NCI-H187 treated with DMSO at 0.1 percent for 48 hours (cell line): ENCODE measurements at places on chromosomes 1 and 21.

- DNase-seq, result peak; percentile 87
Measured at GRCh38 chr21:42460391-42461184, 35.4 kb downstream of the RSPH1 start.

GRCh38 chr21:45975020-45975666 is 6.4 kb upstream of the COL6A1 start:
- DNase-seq, result no peak

DNA sequence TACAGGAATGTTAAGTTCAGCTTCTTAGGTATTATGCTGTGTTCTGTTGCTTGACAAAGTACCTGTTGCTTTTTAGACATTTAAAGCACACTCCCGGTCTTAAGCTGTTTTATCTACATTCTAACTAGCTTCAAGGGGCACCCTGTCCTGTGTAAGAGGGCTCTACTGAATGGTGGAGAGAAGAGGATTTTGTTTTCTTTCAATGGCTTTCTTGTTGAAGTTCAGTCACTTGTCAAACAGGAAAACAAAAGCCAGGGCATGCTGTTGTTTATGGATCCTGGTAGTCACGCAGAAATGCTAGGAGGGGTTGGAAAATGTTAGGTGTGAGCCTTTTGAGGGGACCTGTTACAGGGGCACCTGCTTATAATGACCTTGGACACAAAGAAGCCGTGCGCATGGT is 30.7 kb downstream of the PGM1 start:
- no peak for DNase-seq

DNA sequence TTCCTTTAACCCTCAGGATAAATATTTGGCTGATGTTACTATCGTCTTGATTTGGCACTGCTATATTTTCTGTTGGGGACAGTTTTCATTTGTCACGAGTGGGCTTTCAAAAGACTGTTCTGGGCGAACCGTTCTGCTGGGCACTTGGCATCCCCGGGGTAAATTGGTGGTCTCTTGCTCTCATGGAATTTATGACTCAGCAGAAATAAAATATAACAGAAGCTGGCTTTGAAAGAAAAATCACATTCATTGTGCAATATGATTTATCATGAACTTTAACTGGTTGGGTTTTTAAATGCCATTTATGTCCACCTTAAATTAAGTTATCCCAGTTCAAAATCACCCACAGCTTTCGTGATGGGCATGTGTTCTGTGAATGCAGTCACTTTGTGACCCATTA is 147.3 kb downstream of the KAZN start:
- no peak for DNase-seq

DNA sequence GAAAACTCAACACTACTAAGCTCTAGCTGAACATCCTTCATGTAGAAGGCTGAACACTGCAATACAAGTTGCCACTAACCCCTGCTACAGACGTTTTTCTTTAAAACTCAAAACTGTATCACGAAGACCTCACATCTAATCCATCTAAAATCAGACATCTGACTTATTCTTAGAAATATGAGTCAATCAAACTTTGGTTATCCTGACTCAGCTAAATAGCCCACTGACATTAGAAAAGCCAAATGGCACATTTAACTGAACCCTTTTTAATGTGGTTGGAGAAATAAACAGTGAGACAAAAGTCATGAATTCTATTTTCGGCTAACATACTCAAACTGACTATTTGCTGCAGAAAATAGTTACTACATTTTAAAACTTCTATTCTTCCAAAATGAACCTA is 35.6 kb downstream of the WLS start:
- DNase-seq, result no peak

GRCh38 chr21:46120301-46121285 is 22.7 kb downstream of the COL6A2 start:
- DNase-seq, result no peak

GRCh38 chr1:66415866-66416265 is 118.1 kb upstream of the SGIP1 start:
- no peak for DNase-seq
